ENCODE measurements at places on chromosomes 7 and 10.

DNA sequence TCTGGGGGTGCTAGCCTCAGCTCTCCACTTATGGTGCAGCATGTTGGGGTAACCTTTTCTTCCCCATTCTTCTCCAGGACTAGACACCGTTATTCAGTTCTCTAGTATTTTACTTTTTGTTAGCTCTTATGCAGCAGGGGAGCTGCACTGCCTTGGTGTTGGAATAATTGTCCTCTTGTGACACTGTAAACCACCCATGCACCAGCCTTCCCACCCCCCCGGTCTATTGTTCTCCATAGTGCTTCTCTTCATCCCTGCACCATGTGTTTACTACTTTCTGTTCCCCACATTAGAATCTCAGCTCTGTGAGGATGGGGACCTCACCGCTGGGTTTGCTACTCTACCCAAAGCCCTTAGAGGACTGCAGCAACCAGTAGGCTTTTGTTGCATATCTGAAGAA is 230.7 kb downstream of the RPS24 start:
- no peak for DNase-seq

GRCh38 chr7:915291-916218 is 38.9 kb downstream of the ADAP1 start:
- DNase-seq: no peak

DNA sequence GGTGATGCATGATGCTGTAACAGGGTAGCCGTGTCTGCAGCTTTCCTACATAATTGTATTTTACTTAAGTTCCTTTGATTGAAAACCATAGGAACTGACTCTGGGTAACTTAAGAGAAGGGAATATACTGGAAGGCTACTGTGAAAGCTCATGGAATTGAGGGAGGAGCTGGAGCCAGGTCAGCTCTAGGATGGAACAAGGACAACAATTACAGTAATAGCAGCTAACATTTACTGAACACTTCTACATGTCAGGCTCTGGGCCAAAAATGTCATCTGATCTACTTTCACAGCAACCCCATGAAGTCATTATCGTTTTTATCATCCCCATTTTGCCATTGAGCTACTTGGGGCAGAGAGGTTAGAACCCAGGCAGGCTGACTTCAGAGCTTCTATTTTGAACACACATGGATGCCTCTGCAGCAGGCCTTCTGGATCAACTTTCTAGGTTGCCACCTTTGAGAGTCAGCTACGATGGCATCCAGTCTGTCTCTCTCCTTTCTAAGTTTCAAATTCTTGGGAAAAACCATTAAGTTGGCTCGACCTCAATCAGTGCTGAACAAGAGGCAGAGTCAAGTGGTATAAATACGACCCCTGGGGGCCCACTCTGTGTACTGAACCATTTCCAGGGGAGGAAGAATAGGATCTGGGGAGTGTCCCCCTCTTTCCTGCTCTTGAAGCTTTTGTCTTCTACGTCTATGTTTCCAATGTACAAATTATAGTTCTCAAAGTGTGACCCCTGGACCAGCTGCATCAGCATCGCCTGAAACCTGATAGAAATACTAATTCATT is 272.3 kb upstream of the PLPP4 start:
- no peak for DNase-seq

DNA sequence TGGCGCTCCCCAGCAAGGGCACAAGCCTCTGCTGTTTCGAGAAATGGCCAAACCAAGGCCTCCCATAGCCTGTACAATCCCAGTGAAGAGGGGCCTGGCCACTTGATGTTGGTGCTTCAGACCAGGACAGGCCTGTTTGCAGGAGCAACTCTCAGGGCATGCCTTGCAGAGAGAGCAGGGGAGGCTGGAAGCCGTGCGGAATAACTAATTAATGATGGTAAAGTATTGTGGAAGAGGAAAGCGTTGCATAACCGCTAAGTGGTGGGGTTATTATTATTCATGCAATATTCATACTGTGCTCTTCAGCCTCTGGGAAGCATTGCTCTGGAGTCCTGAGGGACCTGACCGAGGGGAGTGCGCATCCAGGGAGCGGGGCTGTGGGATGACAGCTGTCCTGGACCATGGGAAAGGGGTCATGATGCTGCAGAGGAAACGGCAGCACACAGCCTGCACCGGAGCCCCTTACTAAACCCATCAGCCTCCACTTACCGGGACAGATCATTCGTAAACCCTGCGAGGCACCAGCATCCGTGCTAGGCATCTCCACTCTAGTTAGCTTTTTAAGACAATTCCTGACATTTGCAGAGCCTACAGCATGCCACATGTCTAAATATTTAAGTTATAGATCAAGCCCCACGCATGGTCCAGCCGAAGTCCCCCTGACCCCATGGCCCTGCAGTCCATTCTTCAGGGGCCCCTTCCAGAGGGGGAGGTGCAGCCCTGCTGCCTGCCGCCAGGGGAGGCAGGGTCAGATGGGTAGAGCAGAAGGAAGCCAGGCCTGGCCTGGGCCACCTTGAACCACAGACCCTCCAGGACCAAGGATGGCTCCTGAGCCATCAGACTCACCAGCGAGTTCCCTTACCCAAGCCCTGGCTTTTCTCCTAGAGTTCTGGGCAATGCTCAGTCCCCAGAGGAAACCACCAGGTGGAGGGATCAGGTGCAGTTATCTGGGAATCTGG is 11.6 kb downstream of the TMEM273 start:
- DNase-seq: no peak

GRCh38 chr10:71258046-71258445 is 45.7 kb downstream of the UNC5B start:
- DNase-seq: no peak

GRCh38 chr10:3477683-3478082 is 305.1 kb upstream of the PITRM1 start:
- no peak for DNase-seq

Measured in activated T-cell treated with anti-CD3 and anti-CD28 coated beads, Interleukin-2, amount 50 U/mL, for 1 hour (primary cell).